NAMALWA (cell line): ENCODE measurements at places on chromosomes 11 and 22.
A peak's percentile ranks its signal among the peaks of the same experiment; 100 is the strongest.

- no peak for DNase-seq
These were observed 3.2 kb downstream of the CRY2 start for GRCh38 chr11:45850446-45850845.

- DNase-seq, result no peak
These were observed 22.3 kb downstream of the ARHGAP42 start for GRCh38 chr11:100709233-100709957.

- DNase-seq, result no peak
These were observed 43.0 kb upstream of the HIPK3 start for GRCh38 chr11:33214187-33214586.

GRCh38 chr11:1792461-1792860, 28.7 kb upstream of the CTSD start:
- no peak for DNase-seq

DNA sequence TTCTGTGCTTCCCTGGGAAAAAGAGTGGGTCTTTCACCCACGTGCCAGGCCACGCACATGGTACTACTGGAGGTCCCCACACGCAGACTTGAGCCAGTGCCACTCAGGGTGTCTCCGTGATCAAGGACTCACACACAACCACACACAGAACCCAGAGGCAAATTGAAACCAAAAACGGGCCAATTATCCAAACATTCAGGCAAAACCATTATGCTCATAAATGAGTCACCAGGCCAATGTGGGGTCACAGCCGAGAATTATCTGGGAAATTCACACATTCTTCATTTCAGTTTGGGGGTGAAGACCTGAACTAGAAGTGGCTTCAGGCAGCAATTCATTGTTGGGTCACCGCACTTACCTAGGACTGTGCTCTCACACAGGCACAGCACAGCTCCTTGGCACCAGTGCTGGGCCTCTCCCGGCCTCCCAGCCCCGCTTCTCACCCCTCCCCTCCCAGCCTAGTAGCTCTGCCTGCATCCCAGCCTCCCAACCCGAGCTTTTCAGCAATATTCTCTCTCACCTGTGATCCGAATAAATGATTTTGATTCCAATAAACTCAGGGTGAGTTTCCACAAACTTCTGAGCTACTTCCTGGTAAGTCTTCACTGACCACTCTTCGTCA, 28.0 kb downstream of the ADA2 start:
- DNase-seq, result no peak

- no peak for DNase-seq
These were observed 85.5 kb downstream of the APIP start for GRCh38 chr11:34830648-34831047.

GRCh38 chr22:48404801-48405447, 1422.7 kb downstream of the BRD1 start:
- DNase-seq, result no peak

DNA sequence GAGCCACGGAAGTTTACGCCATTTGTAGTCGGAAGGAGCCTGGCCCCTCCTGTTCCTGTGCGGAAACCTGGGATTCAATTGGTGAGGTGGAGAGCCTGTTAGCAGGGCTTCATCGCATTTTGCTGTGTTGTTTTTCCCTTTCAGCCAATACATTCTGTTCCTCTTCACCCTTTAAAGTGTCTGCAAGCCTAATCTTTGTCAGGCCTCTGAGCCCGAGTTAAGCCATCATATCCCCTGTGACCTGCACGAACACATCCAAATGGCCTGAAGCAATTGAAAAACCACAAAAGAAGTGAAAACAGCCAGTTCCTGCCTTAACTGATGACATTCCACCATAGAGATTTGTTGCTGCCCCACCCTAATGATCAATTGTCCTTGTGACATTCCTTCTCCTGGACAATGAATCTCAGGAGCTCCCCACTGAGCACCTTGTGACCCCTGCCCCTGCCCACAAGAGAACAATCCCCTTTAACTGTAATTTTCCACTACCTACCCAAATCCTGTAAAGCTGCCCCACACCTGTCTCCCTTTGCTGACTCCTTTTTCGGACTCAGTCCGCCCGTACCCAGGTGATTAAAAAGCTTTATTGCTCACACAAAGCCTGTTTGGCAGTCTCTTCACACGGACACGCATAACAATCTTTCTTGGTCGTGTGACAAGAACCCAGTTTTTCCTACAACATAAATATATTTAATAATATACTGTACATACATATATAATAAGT, 37.1 kb upstream of the MMP12 start:
- DNase-seq, result no peak

DNA sequence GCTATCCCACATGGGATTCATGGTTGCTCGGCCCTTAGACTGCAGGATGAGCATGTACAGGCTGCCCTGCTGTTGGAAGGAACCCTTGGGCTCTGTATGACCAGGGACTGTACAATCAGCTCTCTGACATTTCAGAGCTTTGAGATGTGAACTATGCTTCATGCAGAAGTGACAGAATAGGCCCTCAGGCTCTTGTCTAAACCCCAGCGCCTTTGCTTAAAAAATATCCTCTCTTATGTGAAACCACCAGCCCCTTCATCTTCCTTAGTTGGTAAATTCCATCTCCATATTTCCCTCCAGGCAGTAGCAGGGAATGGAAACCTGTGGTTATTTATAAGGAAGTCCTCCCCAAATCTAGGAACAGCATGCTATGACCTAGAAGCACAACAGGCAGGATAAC, 78.9 kb upstream of the PLET1 start:
- DNase-seq, result no peak

DNA sequence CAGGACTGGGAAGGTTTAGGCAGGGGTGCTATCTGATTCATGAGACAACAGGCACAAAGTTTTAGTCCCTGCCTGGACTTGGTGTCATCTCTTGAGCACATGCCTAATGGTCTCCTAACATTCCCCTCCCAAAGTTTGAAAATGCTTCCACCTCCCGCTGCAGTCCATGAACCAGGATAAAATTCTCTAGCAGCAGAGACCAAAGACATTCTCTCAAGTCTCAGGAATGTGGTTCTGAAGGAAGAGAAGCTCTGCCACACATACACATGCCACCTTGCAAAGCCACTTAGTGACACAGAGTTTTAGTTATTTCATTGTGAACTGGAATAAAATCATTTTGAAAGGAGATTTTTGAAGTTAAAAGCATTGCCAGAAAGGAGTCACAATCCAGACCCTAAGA, 15.5 kb downstream of the OR51B6 start:
- DNase-seq, result no peak

DNA sequence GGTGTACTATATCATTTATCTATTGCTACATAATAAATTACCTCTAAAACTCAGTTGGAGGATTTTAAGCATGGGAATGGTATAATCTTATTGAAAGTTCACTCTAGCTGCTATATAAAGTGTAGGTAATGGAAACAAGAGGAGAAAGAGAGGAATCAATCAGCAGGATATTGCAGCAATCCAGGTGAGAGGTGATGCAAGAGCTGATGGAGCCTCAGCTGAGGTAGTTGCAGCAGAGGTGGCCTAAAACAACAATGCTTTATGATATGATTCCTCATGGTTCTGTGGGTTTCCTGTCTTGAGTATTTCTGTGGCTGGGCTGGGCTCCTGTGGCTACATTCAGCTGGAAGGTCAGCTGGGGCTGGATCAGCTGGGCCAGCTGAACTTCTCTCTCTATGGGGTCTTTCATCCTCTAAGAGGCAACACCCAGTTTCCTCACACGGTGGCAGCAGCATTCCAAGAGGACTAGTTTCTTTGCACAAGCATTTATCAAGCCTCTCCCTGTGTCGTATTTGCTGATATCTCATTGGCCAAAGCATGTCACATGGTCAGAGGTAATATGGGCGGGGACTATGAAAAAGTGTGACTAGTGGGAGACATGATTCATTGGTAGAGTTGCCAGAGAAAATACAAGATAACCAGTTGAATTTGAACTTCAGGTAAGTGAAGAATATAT, 135.4 kb upstream of the LARGE1 start:
- DNase-seq, result peak; percentile 82

- DNase-seq, result no peak
These were observed 1338.4 kb downstream of the TBC1D22A start for GRCh38 chr22:48100685-48101417.

GRCh38 chr11:3042496-3043314, 14.5 kb downstream of the CARS1 start:
- DNase-seq, result no peak

DNA sequence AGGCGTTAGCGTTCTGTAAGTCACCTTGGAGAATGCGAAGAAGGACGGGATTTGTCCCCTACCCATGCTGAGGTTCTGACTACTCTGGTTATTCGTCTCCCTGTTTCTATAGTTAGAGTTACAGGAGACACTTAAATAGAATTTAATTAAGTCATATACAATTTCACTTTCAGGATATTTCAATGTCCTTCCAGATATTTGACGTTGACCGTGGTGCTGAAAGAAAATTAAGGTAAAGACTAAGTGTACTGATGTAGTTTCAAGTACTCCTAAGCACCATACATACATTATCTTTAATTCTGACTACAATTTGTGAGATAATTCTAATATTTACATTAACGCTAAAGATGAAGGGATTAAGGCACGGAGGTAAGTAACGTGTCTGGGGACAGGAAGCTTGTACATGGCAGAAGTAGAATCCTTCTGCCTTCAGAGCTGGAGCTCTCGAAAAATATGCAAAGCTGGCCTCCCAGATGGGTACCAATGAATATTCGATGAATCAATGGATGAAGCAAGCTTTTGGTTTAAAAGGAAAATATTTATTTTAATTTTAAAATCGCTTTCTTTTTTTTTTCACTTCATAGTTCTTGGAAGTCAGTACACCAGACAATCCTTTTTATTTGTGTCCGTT, 539 bp upstream of the SLC36A4 start:
- DNase-seq, result no peak

- no peak for DNase-seq
These were observed 7.3 kb upstream of the PAX6 start for GRCh38 chr11:31818425-31818755.

DNA sequence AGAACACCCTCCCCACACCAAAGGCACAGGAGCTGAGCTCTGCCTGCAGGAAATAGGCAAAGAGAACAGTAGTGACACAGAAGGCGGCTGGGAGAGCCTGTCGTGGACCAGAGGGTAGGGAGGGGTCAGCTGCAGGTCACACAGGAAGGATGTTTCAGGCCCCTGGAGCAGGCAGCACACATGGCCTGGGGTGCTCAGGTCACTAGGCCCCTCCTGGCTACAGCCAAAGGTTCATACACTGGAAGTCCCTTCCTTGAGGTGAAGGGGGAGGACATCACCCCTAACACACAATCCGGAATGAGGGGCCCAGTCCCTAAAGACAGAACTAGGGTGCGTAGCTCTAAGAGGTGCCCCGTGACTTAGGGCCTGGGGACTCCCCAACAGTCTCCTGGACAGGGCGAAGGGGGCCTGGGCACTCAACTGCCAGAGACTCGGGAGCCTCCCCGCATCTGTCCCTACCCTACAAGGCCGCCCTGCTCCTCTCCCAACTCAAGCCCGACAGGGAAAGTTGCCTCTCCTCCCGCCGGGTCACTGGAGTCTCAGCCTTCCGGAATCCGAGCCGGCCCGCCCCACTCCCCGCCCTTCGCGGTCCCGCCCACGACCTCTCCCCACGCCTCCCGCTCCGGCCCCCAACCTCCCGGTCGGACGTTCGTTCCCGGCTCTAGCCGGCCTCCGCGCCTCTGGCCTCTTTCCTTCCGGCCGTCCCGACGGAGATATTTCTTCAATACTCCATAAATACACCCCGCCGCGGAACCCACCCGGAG, at the start of gene CYB5R2:
CYB5R2 (minus strand) TSS at position 541 of the 764 bp plus-strand sequence. CDS start 675 bp downstream, outside the sequence.
- no peak for DNase-seq

DNA sequence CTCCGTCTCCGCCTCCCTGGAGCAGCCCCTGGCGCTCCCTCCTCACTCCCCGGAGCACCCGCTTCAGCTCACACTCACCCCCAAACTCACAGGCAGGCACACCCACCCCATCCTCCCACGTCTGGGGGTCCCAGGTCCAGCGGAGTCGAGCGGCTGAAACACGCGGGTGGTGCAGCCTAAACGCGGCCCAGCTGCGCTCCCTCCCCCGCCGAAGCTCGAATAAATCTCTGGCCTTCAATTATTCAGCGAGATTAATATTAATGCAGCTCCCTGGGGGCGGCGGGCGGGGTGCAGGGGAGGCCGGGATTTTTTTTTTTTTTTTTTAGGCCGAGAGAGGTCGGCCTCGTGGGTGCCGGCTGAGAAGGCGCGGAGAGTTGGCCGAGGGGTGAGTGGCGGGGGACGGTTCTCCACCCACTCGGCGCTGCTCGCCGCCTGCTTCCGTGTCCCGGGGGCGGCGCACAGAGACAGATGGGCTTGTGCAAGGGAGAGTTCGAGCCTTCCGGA, 524 bp upstream of the SLC1A2 start:
- DNase-seq, result no peak

GRCh38 chr22:36311386-36312085, 58.6 kb downstream of the APOL1 start:
- no peak for DNase-seq

GRCh38 chr11:129905402-129905801, 10.0 kb upstream of the NFRKB start:
- no peak for DNase-seq

GRCh38 chr11:119671051-119671450, 57.9 kb downstream of the NECTIN1 start:
- DNase-seq, result peak; percentile 28

DNA sequence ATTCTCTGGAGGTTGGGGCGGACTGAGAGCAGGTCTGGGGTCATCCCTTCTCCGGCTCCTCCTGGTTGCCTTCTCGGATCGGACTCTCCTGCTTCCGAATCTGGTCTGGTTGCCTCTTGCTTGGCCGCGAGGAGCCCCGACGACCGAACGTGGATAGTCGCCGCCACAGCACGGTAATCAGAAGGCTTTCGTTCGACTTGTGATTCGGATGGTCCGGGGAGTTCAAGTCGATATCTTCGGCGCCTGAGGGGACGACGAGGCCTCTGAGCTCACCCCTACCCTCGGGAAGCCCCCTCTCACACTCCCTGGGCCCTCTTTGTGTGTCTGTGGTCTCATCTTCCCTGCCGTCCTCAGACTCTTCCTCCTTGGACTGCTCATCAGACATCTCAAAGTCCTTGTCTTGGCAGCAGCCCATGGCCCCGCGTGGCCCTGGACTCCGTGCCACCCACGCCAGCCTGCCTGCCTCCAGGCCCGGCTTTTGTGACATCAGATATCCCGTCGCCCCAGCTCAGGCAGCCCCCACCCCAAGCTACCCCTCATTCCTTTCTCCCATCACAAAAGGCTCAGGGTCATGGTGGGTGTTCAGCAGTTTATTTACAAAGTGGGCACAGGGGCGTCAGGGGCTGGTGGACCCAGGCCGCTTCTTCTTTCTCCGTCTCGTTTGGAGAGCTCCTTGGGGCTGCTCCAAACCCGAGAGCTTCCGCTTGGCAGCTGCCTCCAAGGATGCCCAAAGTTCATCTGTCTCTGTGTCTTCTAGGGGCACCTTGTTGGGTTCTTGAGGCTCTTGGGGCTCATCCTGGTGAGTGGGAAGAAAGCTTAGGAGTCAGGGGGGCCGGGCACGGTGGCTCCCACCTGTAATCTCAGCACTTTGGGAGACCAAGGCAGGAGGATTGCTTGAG, at the start of gene TEX54:
TEX54 (minus strand) TSS at position 506 of the 899 bp plus-strand sequence.
- DNase-seq, result no peak

GRCh38 chr22:31179345-31179744, 19.4 kb downstream of the RNF185 start:
- DNase-seq, result no peak

GRCh38 chr11:115939104-115939730, 435.0 kb upstream of the CADM1 start:
- no peak for DNase-seq
